ENCODE measurements at places on chromosomes 3 and 15. TPM values are rescaled to one million over a fixed set of nuclear protein-coding genes. Genes with fewer than 3 reads are reported as not detected.

ABI3BP gene
- 1.6 TPM for polyA plus RNA-seq

DNA sequence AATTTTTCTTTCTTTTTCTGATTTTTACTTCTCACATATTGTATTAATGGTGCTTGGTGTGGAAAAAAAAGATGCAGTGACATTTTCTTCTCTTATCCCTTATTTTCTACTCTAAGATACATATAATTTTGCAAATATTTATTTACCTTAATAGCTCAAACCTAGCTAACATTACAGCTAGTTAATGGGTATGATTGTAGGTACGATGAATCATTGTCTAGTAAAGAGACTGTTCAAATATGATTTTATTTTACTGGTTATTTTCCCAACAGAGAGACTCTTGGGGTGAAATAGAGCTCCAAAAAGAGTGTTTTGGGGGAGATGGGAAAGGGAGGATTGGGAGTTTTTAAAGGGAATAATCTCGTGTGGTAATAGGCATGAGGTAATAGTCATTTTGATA, 206.0 kb downstream of the RBMS3 start:
- DNase-seq, result no peak

GRCh38 chr3:143351354-143351753, 231.8 kb downstream of the CHST2 start:
- DNase-seq, result no peak

GRCh38 chr3:18046131-18046915, 303.9 kb upstream of the TBC1D5 start:
- no peak for DNase-seq

Measured in psoas muscle (tissue), 8 donors.